A549 treated with dexamethasone at 1 μM for 4 hours (cell line): ENCODE measurements at places on chromosomes 5 and 9. TPM values are rescaled to one million over a fixed set of nuclear protein-coding genes. Genes with fewer than 3 reads are reported as not detected.

The TMEM171 gene
- total RNA-seq = 4.3 to 5.6 TPM (median 4.9 TPM) in 5 replicates

The DRD1 gene
- total RNA-seq = 0.02 to 0.15 TPM (median 0.06 TPM) in 5 replicates

The IL31RA gene
- 0.86 to 1.6 TPM (median 1.4 TPM) in 5 replicates for total RNA-seq

The TEK gene
- total RNA-seq = 0.13 to 0.25 TPM (median 0.18 TPM) in 5 replicates

The SLC34A3 gene
- 0.05 to 0.11 TPM (median 0.06 TPM) in 5 replicates for total RNA-seq

The PCDHB5 gene
- total RNA-seq = 1.1 to 1.6 TPM (median 1.4 TPM) in 5 replicates

The PDZD2 gene
- 0.36 to 0.65 TPM (median 0.60 TPM) in 5 replicates for total RNA-seq

The FOXD4L5 gene
- 0.04 to 0.05 TPM (median 0.05 TPM) in 3 of 5 replicates, not detected in the others for total RNA-seq

The ZDHHC11B gene
- total RNA-seq = 0.87 to 1.4 TPM (median 1.3 TPM) in 5 replicates

The PCDHA10 gene
- under 0.01 to 0.05 TPM (median 0.02 TPM) in 3 of 5 replicates, not detected in the others for total RNA-seq

The SPATA31C1 gene
- not detected in 5 replicates for total RNA-seq
